ENCODE measurements at places on chromosomes 6 and 20.

- H3K36me3 ChIP-seq: no peaks in the 10 kb centered on the region
- DNase-seq: no peak
- H3K4me3 ChIP-seq: no peak overlapping the region
- no peaks in the 10 kb centered on the region for H3K27me3 ChIP-seq
- no peak overlapping the region for H3K27ac ChIP-seq
Measured at GRCh38 chr6:74177506-74177905, 481.5 kb downstream of the CD109 start.

DNA sequence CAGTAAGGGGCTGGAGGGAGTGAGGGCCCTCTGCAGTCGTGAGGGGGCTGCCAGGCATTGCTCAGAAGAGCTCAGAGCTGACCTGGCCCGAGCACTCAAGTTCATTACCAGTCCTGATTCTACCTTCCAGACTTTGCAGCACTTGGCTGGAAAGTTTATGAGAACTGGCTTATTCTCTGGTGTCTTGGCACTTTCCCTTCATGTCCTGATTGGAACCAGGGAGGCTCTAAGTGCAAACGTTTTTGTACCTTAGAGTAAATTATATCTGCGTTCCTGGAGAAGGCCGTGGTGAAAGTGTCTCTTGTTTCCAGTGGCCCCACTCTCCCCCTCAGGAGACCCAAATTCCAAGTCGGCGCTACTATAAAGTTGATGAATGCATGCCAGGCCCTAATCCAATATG, 402.3 kb downstream of the CDC5L start:
- no peak overlapping the region for H3K27ac ChIP-seq
- H3K4me1 ChIP-seq: peaks cover 6% of the 10 kb centered on the region
- H3K36me3 ChIP-seq: no peaks in the 10 kb centered on the region
- H3K4me3 ChIP-seq: no peak overlapping the region
- no peak for DNase-seq

GRCh38 chr20:50879649-50880550, 51.3 kb downstream of the ADNP start:
- H3K27me3 ChIP-seq: no peaks in the 10 kb centered on the region
- H3K4me3 ChIP-seq: no peak overlapping the region
- DNase-seq: no peak
- H3K4me1 ChIP-seq: no peaks in the 10 kb centered on the region
- no peaks in the 10 kb centered on the region for H3K36me3 ChIP-seq

- H3K27ac ChIP-seq: no peak overlapping the region
- H3K4me3 ChIP-seq: no peak overlapping the region
- H3K36me3 ChIP-seq: no peaks in the 10 kb centered on the region
- H3K4me1 ChIP-seq: no peaks in the 10 kb centered on the region
- H3K27me3 ChIP-seq: no peaks in the 10 kb centered on the region
- DNase-seq: no peak
Measured at GRCh38 chr20:40669692-40670091, 19.3 kb downstream of the MAFB start.

- no peak for DNase-seq
- no peaks in the 10 kb centered on the region for H3K36me3 ChIP-seq
- no peak overlapping the region for H3K4me3 ChIP-seq
- no peaks in the 10 kb centered on the region for H3K27me3 ChIP-seq
- peaks cover 49% of the 10 kb centered on the region for H3K4me1 ChIP-seq
Measured at GRCh38 chr6:36118550-36119107, 11.7 kb upstream of the MAPK13 start.

DNA sequence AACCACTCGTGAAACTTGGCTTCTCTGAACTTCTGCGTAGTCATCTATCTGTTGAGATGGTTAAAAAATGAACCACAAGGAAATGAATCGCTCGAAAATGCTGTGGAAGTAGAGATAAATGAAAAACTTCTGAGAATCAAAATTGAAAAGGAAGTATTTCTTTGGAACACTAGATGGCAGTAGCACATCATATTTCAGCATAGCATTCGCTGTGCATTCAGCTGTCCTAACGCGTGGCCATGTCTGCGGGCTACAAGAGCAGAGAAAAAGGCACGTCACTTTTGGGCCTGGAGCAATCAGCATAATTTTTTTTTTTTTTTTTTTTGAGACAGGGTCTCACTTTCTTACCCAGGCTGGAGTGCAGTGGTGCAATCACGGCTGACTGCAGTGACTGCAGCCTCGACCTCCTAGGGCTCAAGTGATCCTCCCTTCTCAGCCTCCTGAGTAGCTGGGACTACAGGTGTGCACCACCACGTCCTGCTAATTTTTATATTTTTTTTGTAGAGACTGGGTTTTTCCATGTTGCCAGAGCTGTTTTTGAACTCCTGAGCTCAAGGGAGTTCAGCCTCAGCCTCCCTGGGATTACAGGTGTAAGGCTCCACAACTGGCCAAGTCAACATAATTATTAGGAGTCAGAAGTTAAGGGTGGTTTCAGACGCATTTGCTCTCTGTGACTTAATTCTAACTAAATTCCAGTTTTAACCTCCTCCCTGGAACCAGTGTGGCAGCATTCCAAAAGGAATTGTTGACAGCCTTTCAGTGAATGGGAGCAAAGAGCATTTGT, 8.8 kb upstream of the PERP start:
- H3K27me3 ChIP-seq: no peaks in the 10 kb centered on the region
- no peak for DNase-seq
- H3K4me3 ChIP-seq: no peak overlapping the region
- H3K36me3 ChIP-seq: no peaks in the 10 kb centered on the region
- H3K4me1 ChIP-seq: no peaks in the 10 kb centered on the region

- H3K27me3 ChIP-seq: no peaks in the 10 kb centered on the region
- H3K36me3 ChIP-seq: no peaks in the 10 kb centered on the region
- peaks cover 26% of the 10 kb centered on the region for H3K4me1 ChIP-seq
- H3K27ac ChIP-seq: peak overlapping the region; percentile 88
- no peak for DNase-seq
- peak overlapping the region; percentile 72 for H3K4me3 ChIP-seq
Measured at GRCh38 chr6:107488875-107489635, 862 bp upstream of the SOBP start.

DNA sequence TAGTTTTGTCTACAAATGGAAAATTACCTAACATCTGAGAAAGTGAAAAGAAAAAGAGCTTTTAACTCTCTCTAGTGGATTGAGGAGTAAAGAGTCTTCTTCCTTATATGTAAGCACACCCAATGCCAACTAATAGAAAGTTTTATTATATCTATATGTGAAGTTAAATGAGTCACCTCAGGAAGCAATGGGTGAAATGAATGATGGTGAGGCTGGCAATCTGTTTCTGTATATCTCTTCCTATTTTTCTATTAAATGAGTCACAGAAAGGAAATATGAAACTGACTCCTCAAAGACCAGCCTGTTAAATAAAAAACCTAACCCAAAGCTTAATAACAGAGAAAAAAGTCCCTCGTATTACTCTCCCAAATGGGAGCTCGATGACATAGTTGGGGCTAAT, 71.3 kb downstream of the OTOR start:
- H3K36me3 ChIP-seq: no peaks in the 10 kb centered on the region
- no peaks in the 10 kb centered on the region for H3K27me3 ChIP-seq
- no peak overlapping the region for H3K4me3 ChIP-seq
- no peak for DNase-seq

DNA sequence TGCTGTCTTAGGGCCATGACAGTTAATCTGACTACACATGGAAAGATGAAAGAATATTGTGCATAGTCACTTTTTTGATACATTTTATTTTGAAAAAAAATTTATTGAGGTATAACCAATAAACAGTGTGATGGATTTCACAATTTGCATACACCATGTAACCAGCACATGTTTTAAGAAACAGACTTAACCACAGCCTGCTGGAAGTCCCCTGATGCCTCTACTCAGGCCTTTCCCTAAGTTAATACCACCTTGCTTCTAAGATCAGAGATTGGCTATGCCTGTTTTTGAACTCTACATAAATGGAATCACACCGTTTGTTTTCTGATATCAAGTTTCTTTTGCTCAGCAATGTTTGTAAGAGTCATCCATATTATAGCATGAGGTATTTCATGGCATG, 136.3 kb downstream of the CFAP61 start:
- no peaks in the 10 kb centered on the region for H3K36me3 ChIP-seq
- H3K27ac ChIP-seq: no peak overlapping the region
- H3K4me3 ChIP-seq: no peak overlapping the region
- no peak for DNase-seq
- no peaks in the 10 kb centered on the region for H3K27me3 ChIP-seq

DNA sequence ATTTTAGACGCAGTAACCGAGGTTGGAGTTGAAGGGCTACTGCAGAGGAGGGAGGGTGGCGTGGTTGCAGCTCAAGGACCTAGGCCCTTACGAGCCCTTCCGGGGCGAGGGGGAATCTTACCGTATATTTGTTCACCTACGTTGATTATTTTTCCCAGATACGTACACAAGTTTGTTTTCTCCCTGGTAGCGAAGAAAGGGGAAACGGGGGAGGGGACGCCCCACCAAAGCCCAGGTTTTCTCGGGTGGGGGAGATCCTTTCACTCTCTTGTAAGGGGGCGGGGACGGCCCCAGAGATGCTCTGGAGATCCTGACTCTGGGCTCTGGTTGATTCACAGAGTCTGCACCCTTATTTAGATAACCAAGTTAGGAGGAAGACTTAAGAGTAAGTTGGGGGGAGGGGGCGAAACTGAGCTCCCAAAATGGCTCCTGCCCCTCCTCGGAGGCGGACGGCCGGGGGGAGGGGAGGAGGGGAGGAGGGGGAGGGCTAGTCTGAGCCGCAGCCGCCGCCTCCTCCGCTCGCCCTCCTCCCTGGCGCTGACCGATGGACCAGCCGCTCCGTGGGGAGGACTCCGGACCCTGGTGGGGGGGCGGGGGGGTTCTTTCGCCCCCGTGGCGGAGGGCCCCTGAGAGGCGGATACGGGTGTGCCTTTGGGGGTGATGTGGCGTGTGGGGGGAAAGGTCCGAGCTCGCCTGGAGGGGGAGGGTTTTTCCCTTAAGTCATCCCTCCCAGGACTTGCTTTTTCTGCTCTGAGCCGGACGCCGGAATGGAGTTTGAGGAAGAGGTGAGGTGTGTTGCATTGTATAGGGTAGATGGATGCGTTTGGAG, 2.2 kb downstream of the BRD2 start:
- H3K27ac ChIP-seq: peak overlapping the region; percentile 100
- DNase-seq: no peak
- peaks cover 40% of the 10 kb centered on the region for H3K4me1 ChIP-seq
- peak overlapping the region; percentile 80 for H3K4me3 ChIP-seq

DNA sequence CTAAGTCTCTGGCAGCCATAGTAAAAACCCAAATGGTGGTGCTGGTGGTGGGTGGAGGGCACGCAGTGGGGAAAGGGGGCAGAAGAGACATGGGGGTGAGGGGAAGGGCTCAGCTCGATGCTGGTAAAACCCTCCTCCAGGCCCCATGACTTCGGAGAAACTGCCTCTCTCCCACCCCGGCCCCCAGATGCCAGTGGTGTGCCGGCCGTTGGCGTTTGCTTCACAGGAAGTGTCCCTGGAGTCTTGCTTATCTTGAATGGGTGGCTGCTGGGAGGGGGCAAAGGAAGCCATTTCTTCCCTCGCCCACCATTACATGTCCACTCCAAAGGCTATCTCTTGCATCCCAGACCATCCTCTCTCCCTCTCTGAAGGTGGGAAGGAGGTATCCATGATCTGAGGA, 25.4 kb downstream of the VEGFA start:
- peaks cover 5% of the 10 kb centered on the region for H3K4me1 ChIP-seq
- DNase-seq: no peak
- H3K27me3 ChIP-seq: no peaks in the 10 kb centered on the region
- no peak overlapping the region for H3K4me3 ChIP-seq

DNA sequence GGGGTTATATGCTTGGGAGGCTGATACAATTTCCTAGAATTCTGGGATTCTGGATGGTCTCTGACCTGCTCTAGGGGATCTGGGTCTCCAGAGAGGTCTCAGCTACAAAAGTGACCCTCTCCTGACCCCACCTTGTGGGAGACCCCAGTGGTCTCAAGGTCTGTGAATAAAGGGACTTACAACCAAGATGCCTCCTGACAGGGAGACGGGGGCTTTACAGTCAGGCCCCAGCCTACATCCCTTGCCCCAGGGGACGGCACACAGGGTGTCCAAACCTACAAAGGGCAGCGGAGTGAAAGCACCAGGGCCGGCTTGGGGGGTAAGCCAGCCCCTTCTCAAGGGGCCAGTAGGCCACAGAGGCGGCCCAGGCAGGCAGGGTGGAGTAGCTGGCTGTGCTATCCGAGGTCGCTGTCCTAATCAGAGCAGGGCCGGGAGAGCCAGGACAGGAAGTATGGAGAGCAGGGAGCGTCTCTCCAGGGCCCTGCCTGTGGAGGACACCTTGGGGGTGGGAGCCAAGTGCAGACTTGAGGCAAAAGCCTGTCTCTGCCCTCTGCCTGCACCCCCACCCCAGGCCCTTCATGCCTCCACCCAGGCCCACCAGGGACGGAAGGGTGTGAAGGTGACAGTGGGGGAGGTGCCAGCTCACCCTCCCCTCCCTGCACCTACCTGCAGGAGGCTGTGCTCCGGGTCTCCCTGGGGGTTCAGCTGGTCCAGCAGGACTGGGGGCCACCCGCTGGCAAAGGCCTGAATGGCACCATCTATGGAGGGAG, 3.5 kb downstream of the GFRA4 start:
- no peaks in the 10 kb centered on the region for H3K27me3 ChIP-seq
- H3K36me3 ChIP-seq: no peaks in the 10 kb centered on the region
- DNase-seq: no peak

DNA sequence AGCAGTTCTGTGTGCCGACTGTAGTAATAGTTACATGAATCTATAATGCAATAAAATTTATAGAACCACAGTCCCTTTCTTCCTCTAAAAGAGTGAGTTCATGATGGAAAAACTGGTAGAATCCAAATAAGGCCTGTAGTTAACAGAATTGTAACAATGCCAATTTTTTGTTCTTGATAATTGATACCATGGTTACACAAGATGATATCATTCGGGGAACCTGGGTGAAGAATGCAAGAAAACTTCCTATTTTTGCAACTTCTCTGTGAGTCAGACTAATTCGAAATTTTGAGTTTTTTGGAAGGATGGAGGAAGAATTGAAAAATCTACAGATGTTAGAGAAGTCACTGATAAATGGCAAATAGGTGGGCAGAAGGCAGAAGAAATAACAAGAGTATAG, 381.8 kb downstream of the CDKAL1 start:
- no peaks in the 10 kb centered on the region for H3K36me3 ChIP-seq
- no peaks in the 10 kb centered on the region for H3K27me3 ChIP-seq
- no peak overlapping the region for H3K27ac ChIP-seq
- H3K4me3 ChIP-seq: no peak overlapping the region
- H3K4me1 ChIP-seq: peaks cover under 1% of the 10 kb centered on the region

- no peak overlapping the region for H3K4me3 ChIP-seq
- H3K27ac ChIP-seq: no peak overlapping the region
- peaks cover 2% of the 10 kb centered on the region for H3K4me1 ChIP-seq
Measured at GRCh38 chr6:82022614-82023129, 224.9 kb downstream of the IBTK start.

DNA sequence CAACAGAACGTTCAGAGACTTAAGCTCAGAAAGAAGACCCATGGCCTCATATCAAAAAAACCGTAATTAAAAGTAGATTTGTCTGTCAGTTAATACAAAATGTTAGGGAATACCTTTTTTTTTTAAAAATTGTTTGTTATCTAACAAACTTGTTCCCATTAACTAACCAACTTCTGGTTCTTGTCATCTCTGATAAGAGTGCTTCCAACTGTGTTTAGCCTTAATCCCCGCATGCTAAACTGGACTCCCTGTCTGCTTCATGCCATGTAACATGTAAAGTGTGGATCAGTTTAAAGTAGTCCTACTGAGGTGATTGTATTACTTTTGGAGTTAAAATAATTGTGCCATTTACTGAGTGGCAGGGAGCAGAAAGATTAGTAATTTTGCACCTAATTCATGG, 6.3 kb downstream of the JARID2 start:
- no peaks in the 10 kb centered on the region for H3K27me3 ChIP-seq
- DNase-seq: no peak
- H3K36me3 ChIP-seq: no peaks in the 10 kb centered on the region
- H3K27ac ChIP-seq: no peak overlapping the region
